RCC 7860 (cell line): ENCODE measurements at places on chromosomes 7 and 10.

GRCh38 chr10:85851325-85851724 lies 515.3 kb downstream of the GRID1 start:
- DNase-seq = no peak

DNA sequence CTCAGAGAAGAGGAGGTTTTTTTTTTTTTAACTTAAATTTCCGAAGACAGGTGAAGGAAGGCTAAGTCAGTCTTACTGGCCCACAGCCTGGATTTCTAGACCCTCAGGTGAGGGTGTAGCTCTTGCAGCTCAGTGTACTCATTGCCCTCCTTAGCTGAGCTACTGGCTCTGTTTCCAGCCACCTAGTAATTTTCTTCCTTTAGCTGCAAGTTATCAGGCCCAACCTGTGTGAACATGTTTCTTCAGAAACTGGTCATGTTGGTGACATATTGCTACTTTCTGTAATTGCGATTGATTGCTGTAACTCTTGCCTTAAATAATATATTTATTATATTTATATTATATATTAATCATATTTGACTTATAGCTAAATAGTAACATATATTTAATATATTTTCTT lies 10.0 kb upstream of the TMEM229A start:
- DNase-seq = no peak

DNA sequence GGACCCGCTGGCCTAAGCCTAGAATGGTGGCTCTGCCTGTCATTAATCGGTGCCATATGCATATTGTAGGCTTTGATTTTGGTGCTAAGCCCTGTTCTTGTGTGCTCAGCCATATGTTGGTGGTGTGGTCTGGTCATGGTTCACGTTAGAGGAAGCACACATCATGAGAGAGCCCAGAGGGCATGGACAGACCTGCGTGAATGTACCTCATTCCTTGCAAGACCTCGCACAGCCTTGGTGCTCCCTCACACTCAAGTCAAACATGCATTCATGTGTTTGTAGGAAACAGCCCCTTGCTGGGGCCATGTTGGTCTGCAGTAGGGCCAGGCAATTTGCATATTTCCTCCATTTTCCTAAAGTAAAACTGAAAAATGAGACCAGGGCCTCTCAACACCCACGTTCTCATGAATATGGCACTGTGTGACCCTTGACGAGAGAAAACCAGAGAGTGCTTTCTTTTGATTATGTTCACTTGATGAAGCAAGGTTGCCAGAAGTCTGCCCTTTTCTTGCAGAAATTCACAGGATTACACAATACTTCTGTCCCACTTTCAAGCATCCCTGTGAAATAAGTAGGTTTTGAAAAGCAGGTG lies 268.7 kb downstream of the CELF2 start:
- DNase-seq = no peak

GRCh38 chr7:100890653-100891567 lies 1.4 kb upstream of the UFSP1 start:
- DNase-seq = no peak

GRCh38 chr7:133048589-133048988 lies 33.3 kb downstream of the CHCHD3 start:
- no peak for DNase-seq

DNA sequence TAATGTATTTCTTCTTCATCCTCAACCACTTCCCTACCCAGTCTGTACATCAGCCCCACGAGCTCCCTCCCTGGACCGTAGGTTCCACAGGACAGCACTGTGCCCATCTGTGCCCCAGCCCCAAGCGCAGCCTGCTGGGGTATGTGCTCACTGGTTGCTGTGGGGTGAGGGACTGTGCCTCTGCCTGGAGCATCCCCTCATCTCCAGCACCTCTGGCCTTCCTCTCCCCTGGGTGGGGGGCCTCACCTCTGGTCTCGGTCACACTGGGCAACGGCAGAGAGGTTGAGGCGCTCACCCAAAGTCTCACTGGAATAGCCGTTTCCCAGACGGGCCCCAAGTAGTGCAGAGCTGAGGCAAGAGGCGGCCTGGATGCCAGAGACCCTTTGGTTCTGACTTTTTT lies 1.5 kb upstream of the PRKAR1B start:
- DNase-seq = no peak

- no peak for DNase-seq
Observed at GRCh38 chr10:69962746-69963135, 89.9 kb upstream of the MACROH2A2 start.

DNA sequence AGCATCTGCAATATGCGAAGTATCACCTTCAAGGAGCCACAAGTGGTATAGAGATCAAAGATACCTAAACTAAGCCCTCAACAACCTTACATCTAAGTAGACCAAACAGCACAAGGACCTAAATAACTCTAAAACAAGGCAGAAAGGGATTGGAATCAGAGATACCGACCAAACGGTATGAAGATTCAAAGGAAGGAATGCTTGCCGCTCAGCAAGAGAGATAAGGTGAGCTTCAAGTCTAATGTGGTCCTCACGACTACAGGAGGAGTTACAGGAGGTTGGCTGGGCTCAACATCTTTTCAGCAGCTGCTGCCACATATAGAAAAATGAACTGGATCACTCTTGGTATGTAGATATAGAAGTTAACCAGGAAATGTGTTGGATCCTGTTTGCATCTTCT lies 11.6 kb downstream of the ABLIM1 start:
- DNase-seq = no peak

- DNase-seq = peak; percentile 33
Observed at GRCh38 chr10:32937911-32938424, 20.1 kb downstream of the ITGB1 start.

- no peak for DNase-seq
Observed at GRCh38 chr7:146948703-146949102, 832.1 kb downstream of the CNTNAP2 start.

- DNase-seq = no peak
Observed at GRCh38 chr7:79653136-79653631, 199.7 kb upstream of the MAGI2 start.

- DNase-seq = no peak
Observed at GRCh38 chr10:15210521-15210920, 42.0 kb upstream of the NMT2 start.

DNA sequence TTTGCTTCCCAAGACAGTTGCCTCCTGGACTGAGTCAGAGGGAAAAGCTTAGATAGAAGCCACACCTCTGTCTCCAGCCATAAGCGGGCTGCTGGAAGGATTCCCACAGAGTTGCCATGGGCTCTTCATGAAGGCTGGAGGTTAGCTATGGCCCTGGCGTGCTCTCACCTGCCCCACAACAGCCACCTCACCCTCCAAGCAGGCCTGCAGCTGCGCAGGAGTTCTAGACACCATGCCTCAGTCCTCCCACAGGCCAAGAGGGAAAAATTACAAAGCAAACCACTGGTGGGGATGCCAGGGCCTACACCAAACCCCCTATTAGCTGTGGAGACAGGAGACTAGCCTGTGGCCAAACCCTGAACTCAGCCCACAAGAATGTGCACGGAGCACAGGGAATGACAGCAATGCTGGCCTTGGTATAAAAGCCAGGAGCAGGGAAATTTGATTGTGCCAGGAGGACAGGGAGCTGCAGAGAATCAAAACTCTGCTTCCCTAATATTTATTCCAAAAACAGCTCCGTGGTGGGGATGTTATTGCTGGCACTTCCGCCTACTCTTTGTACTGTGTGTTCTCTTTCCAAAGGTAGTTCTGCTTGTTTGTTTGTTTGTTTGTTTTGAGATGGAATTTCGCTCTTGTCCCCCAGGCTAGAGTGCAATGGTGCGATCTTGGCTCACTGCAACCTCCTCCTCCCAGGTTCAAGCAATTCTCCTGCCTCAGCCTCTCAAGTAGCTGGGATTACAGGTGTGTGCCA lies 60.3 kb upstream of the STK17A start:
- peak; percentile 97 for DNase-seq

GRCh38 chr10:104277785-104278184 lies 8.8 kb downstream of the GSTO2 start:
- DNase-seq = no peak

DNA sequence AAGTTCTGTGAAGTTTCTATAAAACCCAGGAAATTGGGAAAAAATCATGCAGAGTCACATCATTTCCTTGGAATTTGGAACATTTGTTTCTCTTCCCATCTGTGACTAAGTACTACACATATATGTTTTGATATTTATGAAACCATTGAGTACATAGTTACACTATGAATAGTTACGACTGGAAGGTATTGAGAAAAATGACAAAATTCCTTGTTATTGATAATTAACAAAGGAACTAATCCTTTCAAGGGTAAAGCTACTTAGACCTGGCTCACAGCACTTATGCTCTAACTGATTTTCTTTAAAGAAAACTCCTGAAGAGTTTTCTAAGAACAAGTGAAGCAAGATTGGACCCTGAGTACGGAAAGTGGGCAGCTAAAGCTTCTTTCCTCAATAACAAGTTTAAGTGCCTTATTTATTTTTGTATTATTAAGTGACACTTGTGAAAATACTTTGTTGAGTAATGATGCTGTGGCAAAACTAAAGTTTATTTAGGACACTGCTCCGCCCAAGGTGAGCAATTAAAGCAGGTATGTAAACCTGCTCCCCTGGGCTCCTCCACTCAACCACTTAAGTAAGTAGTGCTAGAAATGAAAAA lies 12.0 kb upstream of the GLCCI1 start:
- no peak for DNase-seq

DNA sequence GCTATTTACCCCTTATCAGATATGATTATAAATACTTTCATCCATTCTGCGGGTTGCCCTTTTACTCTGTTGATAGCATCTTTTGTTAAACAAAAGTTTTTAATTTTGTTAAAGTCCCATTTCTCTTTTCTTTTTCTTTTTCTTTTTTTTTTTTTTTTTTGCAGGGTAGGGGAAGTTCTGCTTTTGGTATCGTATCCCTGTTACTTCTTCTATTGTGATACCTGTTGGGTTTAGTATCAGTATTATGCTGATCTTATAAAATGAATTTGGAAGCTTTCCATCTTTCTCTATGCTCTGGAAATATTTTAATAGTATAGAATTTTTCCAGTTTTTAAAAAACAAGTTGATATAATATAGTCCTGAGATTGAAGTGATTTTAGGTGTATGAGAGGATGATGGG lies 6.0 kb downstream of the CCNJ start:
- DNase-seq = no peak

GRCh38 chr7:29288181-29289091 lies 93.9 kb downstream of the CHN2 start:
- no peak for DNase-seq

- DNase-seq = peak; percentile 24
Observed at GRCh38 chr10:14904316-14904732, 25.7 kb downstream of the SUV39H2 start.

GRCh38 chr7:83633516-83633915 lies 15.4 kb downstream of the SEMA3E start:
- DNase-seq = no peak

DNA sequence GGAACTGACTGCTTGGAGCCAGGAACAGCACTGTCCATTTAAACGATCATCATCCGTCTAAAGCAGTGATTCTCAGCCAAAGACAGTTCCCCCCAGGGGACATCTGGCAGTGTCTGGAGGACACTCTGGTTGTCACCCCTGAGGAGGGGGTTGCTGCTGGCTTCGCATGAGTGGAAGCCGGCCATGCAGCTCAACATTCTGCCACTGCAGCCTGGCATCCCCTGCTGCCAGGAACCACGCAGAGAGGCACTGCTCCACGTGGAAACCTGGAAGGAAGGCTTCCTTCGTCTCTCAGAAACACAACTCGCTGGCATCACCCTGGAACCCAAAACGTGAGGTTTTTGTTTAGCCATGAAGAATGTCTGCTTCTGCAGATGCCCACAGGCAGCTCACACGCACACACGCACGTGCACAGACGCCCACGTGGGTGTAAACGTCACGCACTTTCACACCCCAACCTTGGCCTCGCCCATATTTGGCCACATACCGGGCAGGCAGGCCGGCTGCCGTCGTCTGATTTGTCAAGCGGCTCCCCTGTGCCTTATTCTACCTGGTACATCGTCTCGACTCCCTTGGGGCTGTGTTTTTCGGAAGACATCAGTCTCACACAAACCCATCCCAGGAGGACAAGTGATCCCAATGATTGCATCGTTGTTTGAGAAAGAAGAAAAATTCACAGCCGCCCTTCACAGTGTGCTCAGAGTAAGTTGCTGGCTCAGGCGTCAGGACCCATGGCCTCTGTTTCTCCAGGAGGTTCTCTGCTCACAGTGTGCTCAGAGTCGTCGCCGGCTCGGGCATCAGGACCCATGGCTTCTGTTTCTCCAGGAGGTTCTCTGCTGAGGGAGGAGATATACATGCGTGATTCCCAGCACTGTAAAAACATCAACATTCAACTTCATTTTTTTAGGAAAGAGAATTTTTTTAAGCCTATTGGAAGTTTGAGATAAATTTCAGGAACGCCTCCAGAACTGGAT lies 127.2 kb upstream of the PPP2R2D start:
- no peak for DNase-seq

- DNase-seq = no peak
Observed at GRCh38 chr7:15313361-15313760, 248.5 kb downstream of the AGMO start.

DNA sequence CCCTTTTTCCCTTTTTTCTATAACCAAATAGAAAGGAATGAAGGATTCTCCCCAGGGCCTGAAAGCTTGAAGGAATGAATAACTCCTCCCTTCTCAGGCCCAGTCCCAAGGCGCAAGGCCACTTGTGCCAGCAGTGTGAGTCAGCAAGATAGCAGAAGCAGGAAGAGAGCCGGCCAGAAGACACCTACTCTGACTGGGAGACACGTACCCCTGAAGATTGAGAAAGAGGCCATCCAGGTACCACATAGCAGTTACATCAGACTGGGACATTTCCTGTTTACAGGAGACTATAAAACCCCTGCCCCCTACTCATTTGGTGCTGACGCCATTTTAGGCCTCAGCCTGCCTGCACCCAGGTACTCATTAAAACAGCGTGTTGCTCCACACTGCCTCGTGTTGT lies 65.5 kb downstream of the LRRC17 start:
- DNase-seq = peak; percentile 75

GRCh38 chr7:11609096-11609670 lies 222.8 kb downstream of the THSD7A start:
- no peak for DNase-seq

DNA sequence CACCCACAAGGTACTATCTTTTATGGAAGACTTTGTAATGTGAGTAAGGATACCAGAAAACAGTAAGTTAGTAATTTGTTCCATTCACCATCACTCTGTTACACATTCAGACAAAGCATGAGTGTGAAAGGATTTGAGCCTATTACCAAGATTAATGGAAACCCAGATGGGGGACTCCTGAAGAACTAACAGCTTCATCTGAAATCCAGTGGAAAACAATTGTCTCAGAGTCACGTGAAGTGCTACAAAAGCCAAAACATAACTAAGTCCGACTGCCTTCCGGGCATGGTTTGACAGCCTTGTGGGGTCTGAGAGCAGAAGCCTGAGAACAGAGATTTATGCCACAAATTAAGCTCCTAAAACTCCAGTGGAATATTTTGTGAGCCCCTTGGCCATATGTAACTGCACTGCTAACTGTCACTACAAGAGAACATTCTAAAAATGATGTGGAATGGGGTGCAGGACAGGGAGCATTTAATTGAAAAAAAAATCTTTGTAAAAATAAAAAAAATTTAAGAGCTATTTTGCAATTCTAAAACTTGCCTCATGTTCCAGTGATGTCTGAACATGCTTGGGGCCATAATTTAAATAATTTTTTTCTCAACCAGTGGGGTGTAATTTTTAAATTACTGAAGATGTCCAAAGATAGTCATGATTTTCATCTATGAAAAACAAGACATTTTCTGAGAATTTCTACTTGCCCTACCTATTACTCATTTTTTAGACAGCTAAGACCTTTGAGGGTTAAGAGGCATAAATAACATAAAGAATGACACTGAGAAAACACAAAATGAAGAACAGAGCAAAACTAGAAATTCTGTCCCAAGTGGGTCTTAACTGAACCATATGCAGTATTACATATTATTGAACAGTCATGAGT lies 555.0 kb downstream of the INHBA start:
- no peak for DNase-seq

GRCh38 chr7:133853706-133854276 lies 273.3 kb upstream of the LRGUK start:
- DNase-seq = peak; percentile 97

GRCh38 chr10:343231-344220 lies 208.3 kb downstream of the ZMYND11 start:
- DNase-seq = no peak
